ENCODE measurements at places on chromosomes 11 and 22. TPM values are rescaled to one million over a fixed set of nuclear protein-coding genes. Genes with fewer than 3 reads are reported as not detected.

DRG1 gene
- 77.7 TPM for total RNA-seq

APOBEC3G gene
- 103 TPM for total RNA-seq

GSTT2B gene
- not detected for total RNA-seq

KRTAP5-10 gene
- 0.27 TPM for total RNA-seq

CASP12 gene
- total RNA-seq, result not detected

TTC36 gene
- total RNA-seq, result 0.73 TPM

RIMBP3B gene
- total RNA-seq, result 0.49 TPM

FOLR2 gene
- total RNA-seq, result 0.75 TPM

PNPLA2 gene
- 208 TPM for total RNA-seq

DNA sequence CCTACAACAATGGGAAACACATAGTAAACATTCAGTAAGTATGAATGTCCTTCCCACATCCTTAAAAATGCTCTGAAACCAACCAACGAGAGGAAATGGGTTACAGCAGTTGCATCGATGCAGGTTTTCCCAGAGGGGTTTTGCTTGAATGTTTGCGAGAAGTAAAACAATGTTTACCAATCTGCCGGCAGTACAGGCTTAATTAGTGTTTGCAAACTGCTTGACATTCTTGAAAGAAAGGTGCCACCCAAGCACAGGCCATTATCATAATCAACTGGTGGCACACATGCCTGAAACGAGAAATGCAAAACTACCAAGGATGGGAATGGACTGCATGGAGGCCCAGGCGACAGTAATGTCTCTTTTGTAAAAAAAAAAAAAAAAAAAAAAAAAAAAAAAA, 27.1 kb upstream of the OPCML start:
- H3K36me3 ChIP-seq, result no peaks in the 10 kb centered on the region
- H3K27ac ChIP-seq, result no peak overlapping the region
- no peaks in the 10 kb centered on the region for H3K27me3 ChIP-seq
- DNase-seq, result no peak
- no peak overlapping the region for H3K4me3 ChIP-seq

GRCh38 chr11:74460481-74461154, 6.7 kb downstream of the KCNE3 start:
- DNase-seq, result no peak
- H3K27ac ChIP-seq, result no peak overlapping the region

DNA sequence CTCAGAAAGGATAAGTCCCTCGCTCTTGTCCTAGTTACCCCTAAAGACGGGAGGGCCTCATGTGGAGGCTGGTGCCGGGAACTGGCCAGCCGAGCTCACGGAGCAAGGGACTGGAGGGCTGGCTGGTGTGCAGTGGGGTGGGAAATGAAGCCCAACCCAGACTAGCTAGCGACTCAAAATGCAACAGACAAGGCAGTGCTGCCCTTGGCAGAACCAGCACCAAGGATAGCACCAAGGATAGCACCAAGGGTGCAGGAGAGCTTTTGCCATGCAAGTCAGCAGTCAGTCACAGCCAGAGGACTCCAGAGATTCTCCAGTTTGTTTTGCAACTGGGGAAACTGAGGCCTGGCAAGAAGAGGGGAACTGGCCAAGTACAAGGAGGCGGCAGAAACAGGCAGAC, 6.5 kb upstream of the BATF2 start:
- H3K4me1 ChIP-seq, result no peaks in the 10 kb centered on the region
- H3K27ac ChIP-seq, result no peak overlapping the region
- no peaks in the 10 kb centered on the region for H3K27me3 ChIP-seq
- no peak for DNase-seq
- H3K4me3 ChIP-seq, result no peak overlapping the region

- H3K4me3 ChIP-seq, result no peak overlapping the region
- no peak for DNase-seq
- H3K36me3 ChIP-seq, result no peaks in the 10 kb centered on the region
- no peaks in the 10 kb centered on the region for H3K4me1 ChIP-seq
- no peaks in the 10 kb centered on the region for H3K27me3 ChIP-seq
These were observed 17.1 kb upstream of the CSRP3 start for GRCh38 chr11:19218786-19219460.

GRCh38 chr22:40040927-40041326, 46.2 kb downstream of the FAM83F start:
- H3K27me3 ChIP-seq, result peaks cover 4% of the 10 kb centered on the region
- no peak overlapping the region for H3K4me3 ChIP-seq
- H3K27ac ChIP-seq, result no peak overlapping the region
- no peaks in the 10 kb centered on the region for H3K36me3 ChIP-seq

DNA sequence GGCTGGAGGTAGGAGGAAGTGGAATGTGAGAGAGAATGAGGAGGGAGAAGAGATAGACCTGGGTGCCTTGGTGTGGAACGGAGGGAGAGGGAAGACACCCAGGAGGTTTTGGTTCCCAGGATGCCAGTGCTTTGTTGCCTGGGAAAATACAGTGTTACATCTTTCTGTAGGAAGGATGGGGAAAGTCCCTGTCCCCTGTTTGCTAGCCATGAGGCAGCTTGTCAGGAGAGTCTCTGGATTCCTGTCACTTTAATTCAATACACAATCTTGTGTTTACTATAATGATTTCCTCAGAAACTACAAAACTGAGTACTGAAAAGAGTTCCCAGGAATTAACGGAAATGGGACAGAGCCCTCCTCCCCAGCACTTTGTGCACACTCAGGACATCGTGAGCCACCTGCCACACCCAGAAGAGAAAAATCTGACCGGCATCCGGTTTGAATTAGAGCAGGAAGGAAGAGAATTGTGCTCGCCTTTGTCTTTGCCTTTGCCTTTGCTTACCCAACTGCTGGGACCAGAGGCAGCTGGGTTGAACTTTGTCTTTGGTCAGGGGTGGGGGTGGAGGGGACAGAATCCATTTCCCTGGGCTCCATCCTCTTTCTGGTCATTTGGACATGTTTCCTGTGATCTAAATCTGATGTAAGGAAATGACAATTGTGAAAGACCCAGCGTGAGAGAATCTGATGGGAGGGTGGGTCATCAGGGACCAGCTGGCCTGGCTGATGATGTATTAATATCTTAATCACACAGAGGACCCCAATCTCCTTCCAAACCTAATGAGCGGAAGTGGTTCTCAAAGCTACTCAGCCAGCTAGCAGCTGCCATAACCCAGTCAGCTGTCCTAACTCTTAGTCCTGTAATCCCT, 1.3 kb upstream of the LIMK2 start:
- no peak overlapping the region for H3K4me3 ChIP-seq
- H3K27ac ChIP-seq, result no peak overlapping the region
- no peaks in the 10 kb centered on the region for H3K27me3 ChIP-seq

DNA sequence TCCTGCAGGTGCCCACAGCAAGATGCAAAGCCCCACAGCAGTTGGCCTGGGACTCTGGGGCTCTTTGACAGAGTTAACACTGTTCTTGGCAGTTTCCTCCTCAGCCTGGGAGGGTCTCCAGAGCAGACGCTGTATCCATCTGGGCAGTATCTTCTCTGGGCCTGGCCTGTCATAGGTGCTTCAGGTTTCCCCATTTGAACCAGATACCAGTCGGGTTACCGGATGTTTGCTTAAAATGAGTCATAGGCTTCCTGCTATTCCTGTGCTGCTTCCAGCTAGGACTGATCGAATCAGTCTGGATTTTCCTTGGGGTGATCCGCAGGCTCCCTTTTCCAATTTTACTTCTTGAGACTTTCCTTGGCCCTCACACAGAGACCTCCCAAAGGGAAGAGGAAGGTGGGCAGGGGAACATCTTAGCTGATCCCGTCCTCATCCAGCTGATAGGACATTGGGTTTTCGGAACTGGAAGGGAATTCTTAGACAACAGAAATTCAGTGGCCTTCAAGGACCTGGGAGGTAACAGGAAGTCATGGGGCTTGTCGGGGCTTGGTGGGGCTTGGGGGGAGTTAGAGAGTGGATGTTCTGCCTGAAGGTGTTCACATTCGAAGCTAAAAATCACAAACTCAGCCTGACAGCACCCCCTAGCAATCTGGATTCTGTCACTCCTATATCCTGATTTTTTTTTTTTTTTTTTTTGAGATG, 2.4 kb upstream of the RANGAP1 start:
- H3K36me3 ChIP-seq, result no peaks in the 10 kb centered on the region
- H3K27ac ChIP-seq, result no peak overlapping the region
- no peaks in the 10 kb centered on the region for H3K27me3 ChIP-seq
- no peak overlapping the region for H3K4me3 ChIP-seq

GRCh38 chr22:29302681-29303465, 3.6 kb upstream of the GAS2L1 start:
- H3K27me3 ChIP-seq, result peaks cover 27% of the 10 kb centered on the region
- peaks cover 23% of the 10 kb centered on the region for H3K36me3 ChIP-seq
- no peak overlapping the region for H3K27ac ChIP-seq
- peaks cover 11% of the 10 kb centered on the region for H3K4me1 ChIP-seq
- no peak for DNase-seq

- H3K36me3 ChIP-seq, result no peaks in the 10 kb centered on the region
- peak; percentile 38 for DNase-seq
- no peak overlapping the region for H3K27ac ChIP-seq
- H3K4me3 ChIP-seq, result no peak overlapping the region
- no peaks in the 10 kb centered on the region for H3K4me1 ChIP-seq
- H3K27me3 ChIP-seq, result no peaks in the 10 kb centered on the region
These were observed 48.8 kb downstream of the ENDOD1 start for GRCh38 chr11:95138448-95138847.

DNA sequence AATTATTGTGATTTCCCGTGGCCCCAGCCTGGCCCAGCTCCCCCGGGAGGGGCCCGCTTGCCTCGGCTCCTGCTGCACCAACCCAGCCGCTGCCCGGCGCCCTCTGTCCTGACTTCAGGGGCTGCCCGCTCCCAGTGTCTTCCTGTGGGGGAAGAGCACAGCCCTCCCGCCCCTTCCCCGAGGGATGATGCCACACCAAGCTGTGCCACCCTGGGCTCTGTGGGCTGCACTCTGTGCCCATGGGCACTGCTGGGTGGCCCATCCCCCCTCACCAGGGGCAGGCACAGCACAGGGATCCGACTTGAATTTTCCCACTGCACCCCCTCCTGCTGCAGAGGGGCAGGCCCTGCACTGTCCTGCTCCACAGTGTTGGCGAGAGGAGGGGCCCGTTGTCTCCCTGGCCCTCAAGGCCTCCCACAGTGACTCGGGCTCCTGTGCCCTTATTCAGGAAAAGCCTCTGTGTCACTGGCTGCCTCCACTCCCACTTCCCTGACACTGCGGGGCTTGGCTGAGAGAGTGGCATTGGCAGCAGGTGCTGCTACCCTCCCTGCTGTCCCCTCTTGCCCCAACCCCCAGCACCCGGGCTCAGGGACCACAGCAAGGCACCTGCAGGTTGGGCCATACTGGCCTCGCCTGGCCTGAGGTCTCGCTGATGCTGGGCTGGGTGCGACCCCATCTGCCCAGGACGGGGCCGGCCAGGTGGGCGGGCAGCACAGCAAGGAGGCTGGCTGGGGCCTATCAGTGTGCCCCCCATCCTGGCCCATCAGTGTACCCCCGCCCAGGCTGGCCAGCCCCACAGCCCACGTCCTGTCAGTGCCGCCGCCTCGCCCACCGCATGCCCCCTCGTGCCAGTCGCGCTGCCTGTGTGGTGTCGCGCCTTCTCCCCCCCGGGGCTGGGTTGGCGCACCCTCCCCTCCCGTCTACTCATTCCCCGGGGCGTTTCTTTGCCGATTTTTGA, 3.3 kb upstream of the ANKRD13D start:
- peak overlapping the region; percentile 86 for H3K27ac ChIP-seq
- H3K4me3 ChIP-seq, result no peak overlapping the region
- peaks cover 38% of the 10 kb centered on the region for H3K4me1 ChIP-seq
- H3K27me3 ChIP-seq, result no peaks in the 10 kb centered on the region
- no peak for DNase-seq

- H3K4me1 ChIP-seq, result peaks cover 18% of the 10 kb centered on the region
- DNase-seq, result peak; percentile 78
- H3K36me3 ChIP-seq, result no peaks in the 10 kb centered on the region
- no peak overlapping the region for H3K27ac ChIP-seq
- H3K4me3 ChIP-seq, result peak overlapping the region; percentile 66
These were observed 868 bp downstream of the TSPAN18 start for GRCh38 chr11:44727373-44728287.

DNA sequence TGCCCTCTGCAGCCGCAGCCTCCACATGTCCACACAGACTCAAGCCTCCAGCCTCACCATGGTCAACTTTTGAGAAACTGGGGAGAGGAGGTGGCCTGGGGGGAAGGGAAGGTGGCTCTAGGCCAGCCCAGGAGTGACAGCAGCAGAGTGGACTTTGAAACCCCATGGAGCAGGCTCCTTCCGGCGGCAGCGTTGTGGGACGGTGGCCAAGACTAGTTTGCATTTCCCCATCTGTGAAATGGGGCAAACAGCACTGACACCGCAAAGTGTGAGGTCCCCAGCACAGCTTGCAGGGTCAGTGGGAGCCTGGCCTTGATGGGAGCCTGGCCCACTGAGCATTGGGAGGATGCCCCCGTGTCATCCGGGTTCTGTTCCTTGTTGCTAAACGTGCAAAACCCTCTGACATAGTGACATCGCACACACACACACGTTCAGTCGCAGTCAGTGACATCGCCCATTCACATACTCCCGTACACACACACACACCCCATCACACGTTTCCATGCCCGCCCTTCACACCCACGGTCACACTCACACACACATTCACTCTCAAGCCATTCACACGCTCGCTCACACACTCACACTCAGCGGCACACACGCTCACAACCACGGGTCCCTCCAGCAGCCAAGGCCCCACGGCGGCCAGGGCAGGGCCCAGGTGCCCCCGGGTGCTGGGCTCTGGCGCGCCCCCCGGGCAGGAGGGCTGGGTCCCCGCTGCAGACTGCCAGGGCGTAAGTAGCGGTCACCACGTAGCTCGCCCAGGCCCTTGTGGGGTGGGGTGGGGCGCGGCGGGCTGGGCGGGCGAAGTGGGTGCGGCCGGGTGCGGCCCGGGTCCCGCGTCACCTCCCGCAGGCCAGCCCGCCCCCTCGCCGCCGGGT, 585 bp downstream of the CYB5R3 start:
- peaks cover 50% of the 10 kb centered on the region for H3K4me1 ChIP-seq
- H3K27ac ChIP-seq, result peak overlapping the region; percentile 85
- no peaks in the 10 kb centered on the region for H3K36me3 ChIP-seq
- DNase-seq, result peak; percentile 71
- no peaks in the 10 kb centered on the region for H3K27me3 ChIP-seq
- peak overlapping the region; percentile 86 for H3K4me3 ChIP-seq

DNA sequence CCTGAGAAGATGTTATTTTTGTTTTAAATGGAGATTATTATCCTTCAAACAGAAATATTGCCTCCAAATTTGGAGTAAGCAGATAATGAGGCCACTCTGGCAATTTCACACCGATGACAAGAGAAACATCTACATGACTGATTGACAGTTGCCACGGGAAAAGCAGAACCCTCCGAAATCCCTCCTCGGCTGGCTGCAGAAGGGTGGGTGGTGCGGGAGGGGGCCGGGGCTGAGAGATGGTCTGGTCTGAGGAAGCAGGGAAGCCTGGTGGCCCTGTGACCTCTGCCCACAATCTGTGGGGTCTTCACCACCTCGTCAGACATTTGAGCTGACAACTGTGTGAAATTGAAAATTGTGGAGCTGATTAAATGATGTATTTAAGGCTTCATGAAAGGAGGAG, 503.2 kb downstream of the MN1 start:
- no peak overlapping the region for H3K4me3 ChIP-seq
- no peaks in the 10 kb centered on the region for H3K27me3 ChIP-seq
- no peak for DNase-seq
- H3K4me1 ChIP-seq, result no peaks in the 10 kb centered on the region
- no peaks in the 10 kb centered on the region for H3K36me3 ChIP-seq

All from B cell (primary cell).